ENCODE measurements at places on chromosomes 3 and 15. TPM values are rescaled to one million over a fixed set of nuclear protein-coding genes. Genes with fewer than 3 reads are reported as not detected.

MORC1 gene
- 0.02 TPM for total RNA-seq

DAZL gene
- total RNA-seq = not detected

DNA sequence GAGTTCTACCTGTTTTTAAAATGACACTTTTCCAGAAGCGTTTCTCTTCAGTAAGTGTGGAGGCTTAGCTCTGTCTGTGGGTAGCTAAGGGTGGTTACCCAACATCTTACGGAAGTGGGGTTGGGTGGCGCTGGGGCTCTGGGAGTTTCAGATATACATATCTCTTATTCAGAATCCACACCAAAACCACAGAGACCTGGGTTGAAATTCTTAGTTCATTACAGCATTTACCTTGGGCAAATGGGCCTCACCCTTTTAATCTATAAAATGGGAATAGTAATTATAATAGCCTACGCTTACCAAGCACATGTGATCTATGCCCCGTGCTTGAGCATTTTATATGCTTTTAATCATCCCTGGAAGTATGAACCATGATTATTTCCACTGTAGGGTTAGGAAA lies 9.4 kb downstream of the PTPRG start:
- peak; percentile 31 for DNase-seq

ITIH1 gene
- total RNA-seq = not detected

- DNase-seq = peak; percentile 86
Measured at GRCh38 chr15:86877171-86877631, 797.5 kb downstream of the AGBL1 start.

- DNase-seq = no peak
Measured at GRCh38 chr3:52886049-52886730, 11.2 kb downstream of the STIMATE start.

DNA sequence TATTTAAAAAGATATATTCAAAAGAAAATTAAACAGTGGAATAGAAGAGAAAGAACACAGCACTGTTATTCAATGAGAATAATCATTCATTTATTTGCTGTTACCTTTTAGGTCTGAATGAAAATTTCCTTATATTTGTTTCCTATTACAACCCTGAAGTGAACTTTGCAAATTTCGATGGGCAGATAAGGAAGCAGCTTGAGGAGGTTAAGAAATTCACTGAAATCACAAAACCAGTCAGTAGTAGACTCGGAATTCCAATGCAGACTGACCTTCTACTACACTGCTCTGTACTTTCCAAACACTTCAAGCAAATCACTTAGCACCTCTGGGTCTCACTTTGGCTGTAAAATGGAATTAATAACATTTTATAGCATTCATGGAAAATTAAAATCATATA lies 172.0 kb upstream of the TP63 start:
- no peak for DNase-seq

- peak; percentile 79 for DNase-seq
Measured at GRCh38 chr15:96325541-96326327, 4.8 kb upstream of the NR2F2 start.

- peak; percentile 93 for DNase-seq
Measured at GRCh38 chr3:161349529-161350312, 21.6 kb downstream of the SPTSSB start.

RPN1 gene
- total RNA-seq = 677 TPM

CPN2 gene
- not detected for total RNA-seq

- no peak for DNase-seq
Measured at GRCh38 chr3:186003610-186004009, 65.8 kb upstream of the TRA2B start.

CLRN1 gene
- not detected for total RNA-seq

PPP1R14D gene
- not detected for total RNA-seq

SOX2 gene
- total RNA-seq = 1.6 TPM

DNA sequence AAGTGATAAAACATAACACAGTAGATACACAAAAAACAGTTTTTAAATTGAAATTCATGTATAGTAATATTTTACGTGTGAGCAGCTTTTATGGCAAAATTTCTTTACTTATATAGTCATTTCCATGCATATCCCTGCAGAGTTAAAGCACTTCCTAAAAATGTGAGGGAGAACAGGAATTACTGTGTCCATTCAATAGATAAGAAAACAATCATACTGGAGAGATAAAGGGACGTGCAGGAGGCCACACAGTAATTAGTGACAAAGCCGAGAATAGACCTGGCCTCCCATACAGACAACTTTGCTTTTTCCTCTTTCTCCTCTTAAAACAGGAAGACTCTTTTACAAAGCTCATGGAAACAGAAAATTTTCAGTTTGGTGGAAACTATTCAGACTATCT lies 247.5 kb downstream of the CDIN1 start:
- DNase-seq = no peak

- DNase-seq = peak; percentile 62
Measured at GRCh38 chr3:22263042-22263441, 512.0 kb upstream of the ZNF385D start.

DNA sequence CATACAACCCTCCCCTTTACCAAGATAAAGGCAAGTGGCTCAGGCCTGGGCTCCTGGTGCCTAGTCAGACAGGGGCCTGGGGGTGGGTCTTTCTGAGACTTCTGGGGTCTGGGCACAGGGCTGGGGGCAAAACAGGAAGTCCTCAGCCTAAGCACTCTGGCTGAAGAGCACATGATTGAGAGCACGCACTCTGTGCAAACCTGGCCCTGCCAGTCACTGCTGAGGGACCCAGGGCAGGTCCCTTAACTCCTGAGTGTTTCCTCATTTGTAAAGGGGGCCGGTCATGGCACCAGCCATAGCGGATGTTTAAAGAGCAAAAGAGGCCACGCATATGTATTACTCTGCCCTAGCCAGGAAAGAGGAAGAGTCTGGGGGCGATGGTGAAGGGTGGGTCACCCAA lies 16.0 kb downstream of the TKT start:
- DNase-seq = no peak

All from M059J (cell line).